ENCODE measurements at places on chromosomes 5 and 9.

- no peak for DNase-seq
Measured at GRCh38 chr9:2180154-2180553, 165.0 kb downstream of the SMARCA2 start.

- DNase-seq, result no peak
Measured at GRCh38 chr5:156481741-156482140, 154.8 kb downstream of the SGCD start.

GRCh38 chr9:124741149-124741548, 30.0 kb downstream of the NR6A1 start:
- no peak for DNase-seq

DNA sequence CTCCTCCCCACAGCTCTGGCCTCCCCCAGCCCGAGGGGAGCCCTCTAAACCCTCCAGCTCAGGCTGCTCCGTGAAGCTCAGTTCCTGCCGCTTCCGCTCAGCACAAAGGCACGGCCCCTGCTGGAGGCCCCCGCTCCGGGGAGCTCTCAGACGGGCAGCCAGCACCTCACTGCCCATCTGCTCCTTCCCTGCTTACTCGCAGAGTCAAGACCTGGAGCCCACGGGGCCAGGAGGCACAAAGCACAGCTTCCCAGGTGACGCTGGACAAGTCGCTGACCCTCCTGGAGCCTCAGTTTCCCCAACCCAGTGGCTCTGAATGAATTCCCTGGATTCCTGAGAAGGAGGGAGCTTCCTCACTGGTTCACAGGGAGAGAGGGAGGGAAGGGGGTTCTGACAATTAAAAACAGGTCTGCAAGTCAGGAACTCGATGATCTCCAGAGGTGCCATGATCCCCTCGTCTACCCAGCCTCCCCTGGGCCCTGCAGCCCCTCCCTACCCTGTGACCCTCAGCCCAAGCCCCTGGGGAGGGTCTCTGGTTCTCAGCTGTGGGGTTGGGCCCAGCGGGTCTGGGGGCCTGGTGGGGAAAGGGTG, 36.2 kb downstream of the VAV2 start:
- no peak for DNase-seq

DNA sequence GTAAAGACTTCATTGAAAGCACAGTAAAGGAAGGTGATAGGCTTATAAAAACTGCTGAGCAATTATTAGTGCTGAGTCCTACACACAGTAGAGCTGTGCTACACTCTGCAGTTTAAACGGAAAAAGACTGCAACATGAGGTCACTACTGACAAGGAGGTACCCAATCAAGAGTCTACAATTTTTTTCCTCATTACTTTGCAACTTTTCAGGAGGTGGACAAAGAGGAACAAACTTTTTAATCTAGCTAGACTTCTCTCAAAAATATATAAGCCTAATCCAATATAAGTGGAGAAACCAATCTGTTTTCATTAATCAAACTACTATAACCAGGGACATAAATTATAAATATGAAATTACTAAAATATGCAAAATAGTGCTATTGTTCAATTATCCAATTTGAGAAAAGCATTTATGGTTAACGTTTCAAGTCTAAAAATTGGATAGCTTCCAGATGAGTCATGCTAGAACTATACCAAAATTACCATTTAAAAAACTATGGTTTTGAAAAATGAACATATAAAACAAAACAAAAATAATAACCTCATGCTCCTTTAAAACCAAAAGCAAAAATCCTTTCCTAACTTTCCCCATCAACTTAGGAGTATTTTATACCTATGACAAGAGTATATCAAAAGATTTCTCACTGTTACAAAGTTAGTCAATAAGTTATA, 37.7 kb downstream of the FAM13B start:
- no peak for DNase-seq

DNA sequence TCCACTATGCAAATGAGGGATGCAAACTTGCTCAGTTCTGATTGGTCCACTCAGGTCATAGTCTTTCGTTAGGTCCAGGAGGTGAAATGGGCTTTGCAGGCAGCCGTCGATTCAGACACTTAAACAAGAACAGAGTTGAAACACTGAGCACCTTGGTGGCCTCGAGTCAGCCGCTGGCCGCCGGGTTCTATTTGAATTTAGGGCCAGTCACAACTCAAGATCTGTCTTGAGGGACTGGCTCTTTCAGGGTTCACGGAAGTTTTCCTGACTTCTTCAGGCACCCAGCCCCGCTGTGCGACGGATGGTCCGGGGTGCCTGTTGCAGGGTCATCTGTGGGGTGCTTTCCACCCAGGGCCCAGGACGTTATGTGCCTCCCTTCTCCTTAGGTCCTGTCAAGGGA, 412.8 kb upstream of the IRX4 start:
- DNase-seq, result no peak

DNA sequence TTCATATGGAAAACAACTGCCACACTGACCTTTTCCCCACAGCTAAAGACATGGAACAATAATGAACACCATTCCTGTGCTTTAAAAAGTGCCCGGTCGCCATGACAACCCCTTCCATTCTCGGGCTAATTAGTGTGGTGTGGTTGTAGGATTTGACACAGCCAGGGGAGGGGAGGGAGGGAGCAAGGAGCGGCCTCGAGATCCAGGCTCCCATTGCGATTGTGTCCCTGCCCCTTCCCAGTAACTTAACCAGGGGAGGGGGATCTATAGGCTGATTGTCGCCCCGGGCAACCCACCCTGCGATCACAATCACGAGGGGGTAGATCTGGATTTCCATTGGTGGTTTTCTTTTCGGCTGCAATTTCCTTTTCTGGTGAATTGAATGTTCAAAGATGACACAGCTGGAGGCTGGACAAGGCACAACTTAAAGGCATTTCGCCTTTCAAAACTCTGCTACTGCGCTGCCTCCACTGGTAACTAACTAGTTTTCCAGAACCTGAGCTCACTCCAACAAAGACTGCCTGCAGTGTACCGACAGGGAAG, 96.7 kb upstream of the RETREG1 start:
- DNase-seq, result no peak

- no peak for DNase-seq
Measured at GRCh38 chr9:35232867-35233544, 71.2 kb downstream of the UNC13B start.

DNA sequence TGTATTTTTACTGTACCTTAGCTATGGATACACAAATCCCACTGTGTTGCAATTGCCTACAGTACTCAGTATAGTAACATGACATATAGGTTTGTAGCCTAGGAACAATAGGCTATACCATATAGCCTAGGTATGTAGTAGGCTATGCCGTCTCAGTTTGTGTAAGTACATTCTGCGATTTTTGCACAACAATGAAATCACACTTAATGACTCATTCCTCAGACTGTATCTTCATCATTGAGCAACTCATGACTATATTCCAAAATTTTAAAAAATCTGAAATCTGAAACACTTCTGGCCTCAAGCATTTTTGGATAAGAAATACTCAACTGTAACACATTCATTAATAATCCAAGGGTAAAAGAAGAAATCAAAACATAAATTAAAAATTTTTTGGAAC, 666.8 kb upstream of the GRAMD2B start:
- DNase-seq, result no peak

GRCh38 chr5:89441965-89442364, 559.0 kb upstream of the MEF2C start:
- no peak for DNase-seq

DNA sequence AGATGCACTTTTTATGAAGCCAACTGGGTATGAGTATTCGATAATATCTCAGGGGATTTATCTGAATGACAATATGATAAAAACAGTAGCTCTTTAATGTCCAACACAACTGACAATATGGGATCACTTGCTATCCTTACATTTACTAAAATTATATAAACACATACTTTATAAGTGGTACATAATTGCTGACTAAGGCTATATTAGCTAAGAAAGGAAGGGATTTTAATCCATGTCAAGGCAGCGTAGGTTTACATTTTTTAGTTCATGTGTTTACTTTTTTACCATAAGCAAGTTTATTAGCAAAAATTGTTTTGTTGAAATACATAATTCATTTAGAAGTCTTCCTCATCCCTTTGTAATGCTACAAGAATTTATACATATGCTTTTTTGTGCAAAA, 796.2 kb downstream of the TLE1 start:
- no peak for DNase-seq

DNA sequence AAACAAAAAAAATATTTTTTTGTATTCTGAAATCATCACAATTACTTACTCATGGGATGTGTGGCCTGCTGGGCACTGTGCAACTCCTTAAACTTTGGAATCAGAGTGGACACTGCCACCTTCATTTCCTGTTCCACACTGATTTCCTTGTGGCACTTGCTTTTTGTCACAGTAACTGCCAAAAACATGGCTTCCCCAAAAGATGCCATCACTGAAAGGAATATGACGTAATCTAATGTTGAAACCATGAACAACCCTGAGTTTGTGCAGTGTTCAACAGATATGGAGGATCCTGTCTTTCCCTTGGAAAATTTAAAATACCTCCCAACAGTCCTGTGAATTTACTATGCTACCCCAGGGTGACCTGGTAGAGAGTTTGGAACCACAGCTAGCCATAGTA, 12.6 kb upstream of the IL12B start:
- DNase-seq, result no peak

DNA sequence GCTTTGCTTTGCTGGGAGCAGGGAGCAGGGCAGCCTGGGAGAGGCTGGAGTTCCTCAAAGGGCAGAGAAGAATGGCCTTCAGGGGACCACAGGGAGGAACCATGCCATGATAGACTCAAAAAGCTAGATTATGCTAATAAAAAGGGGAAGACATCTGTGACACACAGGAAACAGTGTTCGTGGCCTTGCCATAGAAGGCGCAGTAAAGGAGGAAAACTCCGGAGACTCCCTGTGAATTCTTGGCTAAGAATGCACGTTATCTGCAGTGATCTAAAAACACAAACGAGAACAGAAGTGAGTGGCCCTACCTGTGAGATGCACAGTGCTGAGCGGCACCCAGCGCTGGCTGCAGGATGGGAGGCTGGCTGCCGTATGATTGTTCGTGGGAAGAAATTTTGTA, 15.9 kb upstream of the LTC4S start:
- no peak for DNase-seq

DNA sequence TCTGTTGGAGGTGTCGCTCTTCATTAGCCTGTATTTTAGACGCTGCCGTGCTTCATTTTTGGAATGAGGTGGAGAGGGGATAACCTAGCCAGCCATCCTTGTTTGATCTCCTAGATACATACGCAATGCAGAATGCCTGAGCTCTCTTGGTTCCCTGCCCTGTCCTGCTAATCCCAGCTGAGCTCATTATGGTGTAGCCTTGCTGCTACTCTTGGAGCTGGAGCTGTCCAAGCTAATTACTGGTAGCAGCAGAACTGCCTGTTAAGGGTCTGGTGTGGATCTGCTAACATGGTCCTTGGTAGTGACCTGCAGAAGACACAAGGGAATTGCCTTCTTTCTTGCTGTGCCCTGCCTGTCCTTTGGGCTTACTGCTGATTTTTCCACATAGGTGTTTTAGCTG, 207.9 kb downstream of the CNTLN start:
- DNase-seq, result no peak

GRCh38 chr5:127863610-127864395, 160.6 kb downstream of the CCDC192 start:
- no peak for DNase-seq

DNA sequence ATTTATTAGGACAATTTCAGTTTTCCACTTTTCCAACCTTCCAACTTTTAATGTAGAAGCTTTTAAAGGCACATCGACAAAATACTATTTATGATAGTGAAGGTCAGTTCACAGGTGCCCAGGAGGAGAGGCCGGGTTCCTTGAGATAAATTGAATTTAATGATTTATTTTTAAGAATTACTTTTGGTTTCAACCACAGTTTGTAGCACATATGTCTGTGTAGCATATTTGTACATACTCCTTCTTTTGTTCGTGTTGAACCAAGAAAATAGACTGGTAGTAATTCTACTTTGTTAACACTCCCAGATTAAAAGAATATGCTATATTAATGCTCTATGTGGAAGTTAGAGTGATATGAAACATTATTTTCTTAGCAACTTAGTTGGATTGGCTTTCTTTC, 46.7 kb downstream of the NTRK2 start:
- no peak for DNase-seq

DNA sequence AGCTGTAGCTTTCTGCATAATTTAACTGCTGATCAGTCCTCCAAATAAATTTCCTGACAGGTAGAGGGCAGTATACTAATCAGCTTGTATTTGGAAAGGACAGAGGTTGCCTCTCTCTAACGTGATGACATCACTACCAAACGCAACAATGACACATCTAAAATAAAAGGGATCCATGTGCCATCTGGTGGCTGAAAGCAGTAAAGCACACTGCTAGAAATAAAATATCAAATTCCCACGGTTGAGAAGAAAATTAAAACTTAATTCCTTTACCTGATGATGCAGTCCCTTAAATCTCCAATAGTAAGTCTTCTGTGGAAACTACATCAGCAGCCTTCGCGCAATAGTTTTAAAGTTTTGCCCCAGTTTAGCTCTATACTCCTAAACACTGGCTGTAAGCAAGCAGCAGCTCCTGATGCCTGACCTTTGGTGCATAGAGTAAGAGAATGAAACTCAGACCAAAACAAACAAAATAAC, 54.5 kb downstream of the DIAPH1 start:
- no peak for DNase-seq

Data from cortex of kidney (tissue), 1 donor.